Renal cortex interstitium (tissue), 15 donors: ENCODE measurements at places on chromosomes 2 and 18. TPM values are rescaled to one million over a fixed set of nuclear protein-coding genes. Genes with fewer than 3 reads are reported as not detected.

The CFC1 gene
- polyA plus RNA-seq = not detected

The UGT1A5 gene
- not detected for polyA plus RNA-seq

The SPAG16 gene
- polyA plus RNA-seq = 60.7 TPM

The HDAC4 gene
- polyA plus RNA-seq = 14.5 TPM

The ABCB11 gene
- polyA plus RNA-seq = not detected

DNA sequence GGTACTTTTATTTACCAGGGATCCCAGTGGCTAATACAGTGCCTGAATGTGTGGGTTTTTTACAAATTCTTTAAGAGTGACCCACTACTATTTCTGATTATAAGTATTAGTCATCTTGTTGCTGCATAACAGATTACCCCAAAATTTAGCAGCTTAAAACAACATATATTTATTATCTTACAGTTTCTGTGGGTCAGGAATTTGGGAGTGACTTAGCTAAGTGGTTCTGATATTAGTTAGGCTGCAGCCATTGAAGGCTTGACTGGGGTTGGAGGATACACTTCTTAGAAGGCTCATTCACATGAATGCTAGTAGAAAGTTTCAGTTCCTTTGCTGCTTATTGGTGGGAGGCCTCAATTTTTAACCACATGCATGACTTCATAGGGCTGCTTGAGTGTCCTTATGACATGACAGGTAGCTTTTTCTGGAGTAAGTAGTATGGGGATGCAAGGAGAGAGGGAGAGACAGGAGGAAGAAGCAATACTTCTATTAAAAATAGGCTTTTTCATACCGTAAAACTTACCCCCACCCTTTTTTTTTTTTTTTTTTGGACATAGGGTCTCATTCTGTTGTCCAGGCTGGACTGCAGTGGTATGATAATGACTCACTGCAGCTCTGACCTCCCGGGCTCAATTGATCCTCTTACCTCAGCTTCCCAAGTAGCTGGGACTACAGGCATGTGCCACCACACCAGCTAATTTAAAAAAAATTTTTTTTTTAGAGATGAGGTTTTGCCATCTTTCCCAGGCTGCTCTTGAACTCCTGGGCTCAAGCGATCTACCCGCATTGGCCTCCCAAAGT lies 13.3 kb upstream of the POLE4 start:
- no peak for DNase-seq

DNA sequence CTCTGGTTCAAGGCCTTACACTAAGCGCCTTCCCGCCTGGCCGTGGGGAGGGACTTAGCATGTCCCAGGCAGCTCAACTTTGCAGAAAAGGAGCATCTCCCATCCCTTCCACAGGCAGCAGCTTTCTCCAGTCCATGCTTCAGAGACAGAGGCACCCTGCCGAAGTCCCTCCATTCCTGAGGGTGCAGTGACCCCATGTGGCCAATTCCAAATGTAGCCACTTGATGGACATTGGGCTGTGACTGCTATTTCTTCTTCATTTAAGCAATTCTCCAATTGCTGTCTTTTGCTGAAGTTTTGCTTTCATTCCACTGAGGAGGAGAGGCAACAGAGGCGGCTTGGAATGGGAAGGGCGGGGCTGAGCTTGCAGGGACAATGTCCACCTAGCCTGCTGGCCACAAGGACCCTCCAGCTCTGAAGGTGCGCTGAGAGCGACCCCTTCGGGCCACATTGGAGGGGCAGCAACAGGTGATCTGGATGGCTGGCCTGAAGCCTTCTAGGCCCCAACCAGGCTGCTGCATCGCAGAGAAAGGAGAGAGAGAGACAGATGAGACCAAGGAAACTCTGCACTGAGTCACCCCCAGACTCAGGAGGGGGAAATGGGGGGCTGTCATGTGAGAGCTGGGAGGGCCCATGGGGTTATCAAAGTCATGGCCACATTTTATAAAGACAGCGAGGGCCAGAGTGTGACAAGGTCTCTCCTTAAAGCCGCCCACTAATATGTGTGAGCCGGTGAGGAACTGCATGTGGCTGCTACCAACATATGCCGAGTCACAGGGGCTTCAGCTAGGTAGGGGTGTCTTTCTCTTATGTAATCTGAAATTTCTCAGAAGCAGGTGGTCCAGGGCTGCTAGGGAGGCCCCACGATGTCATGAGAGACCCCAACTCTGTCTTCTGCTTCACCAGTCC lies 61.3 kb downstream of the LONRF2 start:
- DNase-seq = peak; percentile 80

- no peak for DNase-seq
Measured at GRCh38 chr2:201436141-201436540, 15.1 kb downstream of the TRAK2 start.

DNA sequence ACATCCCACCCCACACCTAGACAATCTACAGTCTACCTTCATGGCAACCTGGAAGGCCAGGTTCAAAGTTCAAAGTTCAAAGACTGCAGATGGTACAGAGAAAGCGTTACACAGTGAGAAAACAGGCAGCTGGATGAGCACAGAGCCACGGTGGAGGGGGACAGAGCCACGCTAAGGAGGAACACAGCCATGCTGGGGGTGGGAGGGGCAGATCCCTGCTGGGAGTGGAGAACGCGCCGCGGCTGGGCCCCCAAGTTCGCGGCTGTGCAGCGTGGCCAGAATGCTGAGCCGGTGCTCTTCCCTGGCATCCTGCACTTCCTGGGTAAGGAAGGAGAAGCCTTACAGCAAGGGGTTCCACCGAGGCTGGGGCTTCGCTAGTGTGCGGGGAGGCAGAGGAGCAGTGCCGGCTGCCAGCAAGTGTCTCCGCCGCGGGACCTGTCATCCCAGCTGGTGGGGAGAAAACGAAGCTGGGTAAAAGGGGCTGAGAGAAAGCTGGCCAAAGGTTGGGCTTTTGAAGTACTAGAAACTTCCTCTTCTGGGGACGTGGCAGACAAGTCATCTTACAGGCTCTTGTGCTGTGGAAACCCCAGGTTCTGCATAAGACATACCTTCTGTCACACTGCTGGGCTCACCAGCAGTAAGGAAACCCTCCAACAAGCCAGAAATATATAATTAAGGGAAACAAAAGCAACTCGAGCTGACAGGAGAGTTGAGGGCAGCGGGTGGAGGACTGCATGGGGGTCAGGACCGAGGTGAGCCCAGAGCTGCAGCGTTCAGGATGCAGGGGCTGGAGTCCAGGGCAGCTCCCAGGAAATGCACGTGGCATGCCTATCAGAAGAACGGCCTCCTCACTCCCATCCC lies 115.5 kb downstream of the HDAC4 start:
- DNase-seq = no peak

DNA sequence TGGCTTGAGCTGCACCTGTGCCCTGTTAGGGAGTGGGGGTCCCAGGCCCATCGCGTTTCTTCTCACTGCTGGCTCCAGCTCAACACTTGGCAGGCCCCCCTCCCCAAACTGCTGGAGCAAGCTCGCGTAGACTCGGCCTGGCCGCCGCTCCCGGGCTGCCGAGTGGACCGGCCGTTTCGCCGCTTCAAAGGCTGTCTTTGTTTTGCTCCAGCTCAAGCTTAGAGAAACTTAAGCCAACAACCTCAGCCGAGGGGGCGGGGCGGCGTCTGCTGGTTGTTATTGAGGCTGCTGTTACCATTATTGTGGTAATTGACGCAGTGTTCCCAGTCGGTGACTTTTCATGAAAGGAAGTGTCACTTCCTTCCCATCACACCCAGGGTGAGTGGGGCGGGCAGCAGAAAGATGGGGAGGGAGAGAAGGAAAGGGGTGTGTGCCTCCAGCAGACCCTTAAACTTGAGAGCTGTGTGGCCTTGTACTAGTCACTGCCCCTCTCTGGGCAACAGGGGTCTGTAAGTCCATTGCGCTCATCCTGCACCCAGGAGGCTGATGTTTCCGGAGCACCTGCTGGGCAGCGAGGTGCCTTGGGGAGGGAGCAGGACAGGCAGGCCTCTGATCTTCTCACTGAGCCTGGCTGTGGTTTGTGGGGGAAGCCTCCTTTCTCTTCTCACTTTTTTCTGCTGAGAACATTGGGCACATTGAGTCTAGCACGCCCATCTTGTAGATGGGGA lies 2.1 kb downstream of the ARID5A start:
- DNase-seq = no peak

GRCh38 chr18:67600181-67601180 lies 84.0 kb upstream of the DSEL start:
- peak; percentile 17 for DNase-seq

- DNase-seq = no peak
Measured at GRCh38 chr2:112658839-112659667, 13.3 kb downstream of the SLC20A1 start.

DNA sequence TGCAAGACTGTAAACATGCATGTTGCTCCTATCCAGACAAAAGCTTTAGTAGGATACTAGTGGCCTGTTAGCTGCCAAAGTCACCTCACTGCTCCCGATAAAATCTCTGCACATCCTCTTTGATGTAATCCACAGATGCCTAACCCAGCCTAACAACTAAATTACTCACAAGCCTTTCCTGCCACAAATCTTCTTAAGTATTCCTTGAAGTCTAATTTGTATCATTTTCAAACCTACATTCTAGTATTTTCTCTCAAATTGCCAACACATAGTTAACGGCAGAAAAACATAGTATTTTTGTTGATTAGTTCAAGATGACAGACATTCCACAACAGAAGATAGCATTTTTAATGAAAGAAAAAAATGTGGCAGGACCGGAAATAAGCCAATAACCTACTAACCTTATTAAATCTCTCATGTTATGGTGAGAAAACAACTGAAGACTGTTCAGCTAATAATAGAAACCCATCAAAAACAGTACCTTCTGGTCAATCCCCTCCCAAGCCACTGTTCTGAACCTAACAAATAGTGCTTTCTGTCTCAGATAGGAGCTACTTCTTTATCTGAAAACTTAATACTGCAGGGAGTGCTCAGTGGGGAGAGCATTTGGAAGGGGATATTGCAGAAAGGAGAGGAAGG lies at the start of gene MPP4:
Gene MPP4 (minus strand): TSS at position 57 of the 639 bp plus-strand sequence. CDS start 4,690 bp downstream, outside the sequence.
- DNase-seq = no peak

DNA sequence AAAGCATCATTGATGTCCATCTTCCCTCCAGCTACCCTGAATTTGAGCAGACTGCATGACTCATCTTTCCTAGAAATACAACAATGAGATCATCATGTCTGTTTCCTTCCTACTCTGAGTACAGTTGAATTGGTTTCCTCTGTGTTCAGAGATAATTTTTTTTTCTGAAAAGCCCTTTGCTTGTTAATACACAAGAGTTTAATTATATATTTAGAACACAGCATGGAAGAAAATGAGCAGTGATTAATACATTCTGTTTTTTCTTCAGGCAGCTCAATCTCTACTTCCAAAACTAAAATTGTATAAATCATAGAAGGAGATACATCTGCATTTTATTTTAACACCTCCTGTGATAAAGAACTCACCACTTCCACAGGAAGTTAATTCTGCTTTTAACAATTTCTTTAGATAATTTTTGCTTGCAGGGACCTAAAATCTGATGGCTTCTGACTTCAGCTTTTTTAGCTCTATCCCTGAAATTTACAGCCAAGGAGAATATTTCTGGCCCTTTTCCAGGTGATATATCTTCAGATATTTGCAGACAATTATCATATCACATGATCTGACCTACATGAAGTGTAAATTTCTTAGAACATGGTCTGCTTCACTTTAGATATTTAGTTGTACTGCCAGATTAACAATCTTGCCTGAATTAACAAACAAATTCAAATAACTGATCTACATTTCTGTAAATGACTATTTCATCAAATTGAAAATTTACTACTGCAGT lies 249.0 kb downstream of the TRIB2 start:
- DNase-seq = no peak

DNA sequence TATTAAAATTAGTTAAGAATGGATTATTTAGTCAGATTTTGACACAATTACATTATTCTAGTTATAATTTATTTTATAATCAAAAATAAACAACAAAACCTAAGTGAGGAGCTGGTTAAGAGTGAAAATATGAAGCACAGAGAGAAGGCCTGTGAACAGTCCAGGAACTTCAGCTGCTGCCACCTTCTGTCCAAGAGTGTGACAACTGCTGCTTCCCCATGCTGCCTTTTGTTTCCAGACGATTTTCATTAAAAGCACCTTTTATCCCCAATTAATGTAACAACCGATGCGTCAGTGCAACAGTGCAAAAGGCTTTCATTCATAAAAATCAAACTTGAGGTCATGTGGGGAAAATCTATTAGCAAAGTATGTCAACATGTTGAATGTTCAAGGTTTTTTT lies 363.6 kb downstream of the CTNNA2 start:
- peak; percentile 5 for DNase-seq

GRCh38 chr18:28176948-28177827 lies at the start of gene CDH2:
CDH2 (minus strand) TSS chr18:28177130; CDS start chr18:28177022, 108 bp downstream.
- DNase-seq = peak; percentile 81

DNA sequence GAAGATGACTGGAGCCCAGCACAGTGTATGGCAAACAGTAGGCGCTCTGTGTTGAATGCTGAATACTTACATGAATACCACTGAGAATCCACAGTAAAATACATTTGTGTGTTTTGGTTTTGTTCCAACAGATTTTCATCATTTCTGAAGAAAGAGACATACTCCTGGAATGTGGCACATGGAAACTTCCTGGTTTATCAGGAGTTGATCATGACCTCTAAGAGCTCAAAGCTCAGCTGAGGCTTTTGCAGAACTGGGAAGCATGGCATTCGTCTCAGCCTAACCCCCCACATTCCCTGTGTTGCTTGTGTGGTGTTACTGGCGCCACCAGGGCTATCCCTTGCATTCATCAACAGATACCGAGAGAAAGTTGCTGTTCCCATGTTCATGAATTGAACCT lies 316.9 kb upstream of the REV1 start:
- DNase-seq = no peak

GRCh38 chr2:176105730-176106580 lies 1.1 kb upstream of the HOXD11 start:
- DNase-seq = no peak

- DNase-seq = no peak
Measured at GRCh38 chr2:37790462-37790861, 119.0 kb upstream of the CDC42EP3 start.

GRCh38 chr2:199627417-199627816 lies 169.7 kb upstream of the SATB2 start:
- no peak for DNase-seq

- DNase-seq = peak; percentile 51
Measured at GRCh38 chr2:182650704-182651103, 65.4 kb upstream of the DNAJC10 start.

GRCh38 chr2:112795774-112796173 lies 11.5 kb upstream of the IL1A start:
- peak; percentile 28 for DNase-seq

GRCh38 chr2:8488001-8488738 lies 193.7 kb upstream of the ID2 start:
- no peak for DNase-seq

- no peak for DNase-seq
Measured at GRCh38 chr2:59584958-59585357, 968.5 kb downstream of the BCL11A start.

DNA sequence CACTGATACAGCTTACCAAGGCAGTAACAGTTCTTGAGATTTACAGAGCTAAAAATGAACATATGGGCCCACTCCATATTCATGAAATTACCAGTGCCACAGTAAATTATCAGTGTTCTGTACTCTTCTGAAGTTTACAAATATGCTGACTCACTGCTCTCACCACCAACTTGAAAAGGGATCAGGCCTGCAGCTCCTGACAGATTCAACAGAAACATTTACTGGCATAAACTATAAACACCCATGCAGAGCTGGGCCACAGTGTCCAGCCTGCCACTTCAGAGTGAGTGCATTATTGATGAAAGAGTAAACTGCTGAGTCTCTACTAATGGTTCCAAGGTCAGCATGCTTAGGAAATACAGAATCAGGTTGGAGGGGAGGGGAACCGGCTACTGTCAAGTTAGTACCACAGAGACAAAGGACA lies 83.1 kb downstream of the FARSB start:
- DNase-seq = no peak
